Caki2 (cell line): ENCODE measurements at places on chromosomes 12 and 14.

DNA sequence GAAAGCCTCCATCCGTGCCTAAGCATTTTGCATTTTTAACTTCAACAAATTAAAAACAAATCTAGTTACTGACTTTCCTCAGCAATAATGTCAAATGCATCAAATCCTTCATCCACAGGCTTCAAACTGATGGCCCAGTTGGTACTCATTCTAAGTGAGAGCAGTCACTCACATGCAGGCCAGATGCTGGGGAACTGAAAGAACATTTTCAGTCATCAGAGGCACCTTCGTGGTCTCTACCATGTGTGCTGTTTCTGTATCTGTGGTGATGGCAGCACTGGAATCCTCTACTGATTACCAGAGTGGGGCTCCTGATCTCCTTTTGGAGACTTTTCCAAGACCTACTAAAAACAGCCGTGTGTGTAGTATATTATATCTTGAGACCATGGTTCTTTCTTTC is 145.2 kb downstream of the PRIMA1 start:
- DNase-seq: no peak

GRCh38 chr12:70605976-70606375 is 31.3 kb downstream of the PTPRB start:
- no peak for DNase-seq

DNA sequence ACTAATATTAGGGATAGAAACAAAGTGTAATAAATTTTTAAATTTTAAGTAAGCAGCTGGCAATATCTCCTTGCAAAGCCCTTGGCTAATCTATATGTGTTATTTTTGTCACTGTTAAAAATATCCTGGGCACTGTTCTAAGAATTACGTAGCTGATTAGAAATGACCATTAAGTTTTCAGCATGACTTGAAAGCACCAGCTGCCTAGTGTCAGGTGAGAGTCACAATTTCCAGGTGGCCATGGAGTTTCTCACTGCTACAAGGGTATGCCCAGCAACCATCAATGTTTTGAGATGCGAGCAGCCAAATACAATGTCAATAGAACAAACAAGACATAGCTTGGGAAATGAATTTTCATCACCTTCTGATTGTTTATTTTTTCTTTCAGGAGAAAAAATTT is 23.3 kb upstream of the GYS2 start:
- no peak for DNase-seq

- no peak for DNase-seq
Measured at GRCh38 chr12:3526776-3527175, 35.8 kb downstream of the PRMT8 start.

- DNase-seq: no peak
Measured at GRCh38 chr14:96811985-96812667, 14.9 kb downstream of the VRK1 start.

- DNase-seq: no peak
Measured at GRCh38 chr12:14981049-14981448, 8.2 kb downstream of the PDE6H start.

DNA sequence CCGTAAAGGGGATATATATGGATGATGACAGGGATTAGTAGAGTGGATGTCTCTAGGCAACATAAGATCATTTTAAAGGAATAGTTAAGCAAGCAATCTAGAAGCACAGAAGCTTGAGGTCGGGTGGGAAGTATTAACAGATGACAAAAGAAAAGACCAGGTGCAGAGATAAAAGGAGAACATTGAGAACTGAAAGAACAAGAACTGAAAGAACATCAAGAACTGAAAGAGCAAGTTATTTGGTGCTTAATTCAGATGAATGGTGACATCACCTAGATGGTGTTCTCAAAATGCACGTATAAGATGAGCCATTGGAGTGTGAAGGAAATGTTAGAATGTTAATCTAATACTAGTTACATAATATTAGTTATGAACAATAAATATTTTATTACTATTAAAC is 224.0 kb upstream of the PDE3A start:
- no peak for DNase-seq

- peak; percentile 23 for DNase-seq
Measured at GRCh38 chr14:69693801-69694729, 72.9 kb upstream of the SRSF5 start.

- DNase-seq: no peak
Measured at GRCh38 chr12:88638388-88638787, 58.1 kb upstream of the KITLG start.

DNA sequence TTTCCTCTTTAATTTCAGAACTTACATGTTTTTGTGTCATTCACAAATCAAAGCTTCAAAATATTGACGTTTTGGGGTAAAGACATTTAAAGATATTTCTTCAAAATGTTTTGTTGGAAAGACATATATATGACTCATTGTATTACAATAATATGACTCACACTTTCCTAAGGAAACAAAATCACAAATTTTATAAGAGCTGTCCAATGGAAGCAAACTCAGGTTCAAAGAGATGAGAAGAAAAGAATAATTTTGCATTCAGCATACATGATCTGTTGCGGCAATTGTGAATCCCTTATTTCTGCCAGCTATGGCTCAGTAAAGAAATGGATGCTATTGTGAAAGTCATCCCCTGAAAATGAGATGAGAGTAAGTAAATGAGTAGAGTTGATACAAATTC is 82.7 kb downstream of the GRIP1 start:
- peak; percentile 22 for DNase-seq

GRCh38 chr12:113347-113746 is 46.8 kb downstream of the IQSEC3 start:
- no peak for DNase-seq

DNA sequence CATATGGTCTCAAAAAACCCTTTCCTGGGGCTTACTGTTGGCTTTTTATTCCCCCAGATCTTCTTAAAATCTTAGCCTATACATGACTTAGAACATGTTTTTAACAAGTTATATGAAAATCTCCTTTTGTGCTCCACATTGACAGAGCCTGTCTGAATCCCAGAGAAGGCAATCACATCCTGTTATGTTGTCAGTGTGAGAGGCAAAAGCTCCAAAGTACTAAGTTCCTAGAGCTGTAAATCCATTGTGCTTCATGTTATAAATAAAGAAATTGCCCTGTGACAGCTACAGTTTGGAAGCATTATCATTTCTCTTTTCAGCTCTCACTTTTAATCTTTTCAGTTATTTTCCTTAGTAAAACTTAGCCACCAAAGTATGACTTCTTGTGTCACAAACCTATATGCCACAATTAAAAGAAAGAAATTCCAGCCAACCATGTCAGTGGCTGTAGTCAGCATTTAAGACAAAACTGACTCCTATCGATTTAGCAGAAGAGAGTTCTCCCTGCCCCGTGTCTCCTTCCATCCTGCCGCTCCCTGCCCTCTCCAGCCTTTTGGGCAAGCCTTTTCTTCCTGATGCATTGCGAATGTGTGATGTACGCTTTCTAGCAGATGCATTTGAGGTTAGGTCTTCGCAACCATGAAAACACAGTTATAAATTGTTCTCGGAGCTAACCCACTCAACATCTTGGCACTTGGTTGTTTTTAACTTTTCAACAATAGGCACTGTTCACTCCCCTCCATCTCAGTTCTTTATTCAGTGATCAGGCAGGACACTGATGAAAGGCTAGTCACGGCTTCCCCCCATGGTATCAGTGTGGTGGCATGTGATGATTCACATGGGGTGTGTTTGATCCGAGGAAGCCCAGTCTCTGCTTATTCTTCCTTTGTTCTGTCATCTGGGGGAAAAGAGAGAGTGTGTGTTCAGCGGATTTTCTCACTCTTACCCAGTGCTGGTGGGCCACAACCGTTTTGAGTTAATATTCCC is 143.5 kb downstream of the SSPN start:
- no peak for DNase-seq

- no peak for DNase-seq
Measured at GRCh38 chr14:24774187-24774915, 140.4 kb upstream of the GZMB start.

DNA sequence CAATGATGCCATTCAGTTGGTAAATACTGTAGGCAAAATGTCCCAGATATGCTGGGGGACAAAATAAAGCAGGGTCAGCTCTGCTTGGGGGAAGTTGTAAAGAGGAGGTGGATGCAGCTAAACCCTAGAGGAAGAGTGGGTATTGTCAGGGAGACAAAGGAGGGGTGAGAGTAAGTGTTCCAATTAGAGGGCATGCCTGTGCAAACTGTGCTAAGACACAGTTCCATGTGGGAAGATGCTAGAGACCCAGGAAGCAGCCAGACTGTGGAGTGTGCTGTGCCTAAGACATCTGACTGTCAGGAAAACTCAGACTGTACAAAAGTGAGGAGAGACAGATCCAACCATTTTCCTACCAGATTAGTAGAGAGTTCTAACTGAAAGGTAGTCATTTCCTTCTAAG is 474.3 kb downstream of the ATP23 start:
- no peak for DNase-seq
